Activated CD4-positive, alpha-beta T cell treated with anti-CD3 and anti-CD28 coated beads for 36 hours (primary cell): ENCODE measurements at places on chromosomes 16 and 17.

- peak; percentile 35 for DNase-seq
Measured at GRCh38 chr17:76493505-76494167, 7.6 kb downstream of the RHBDF2 start.

DNA sequence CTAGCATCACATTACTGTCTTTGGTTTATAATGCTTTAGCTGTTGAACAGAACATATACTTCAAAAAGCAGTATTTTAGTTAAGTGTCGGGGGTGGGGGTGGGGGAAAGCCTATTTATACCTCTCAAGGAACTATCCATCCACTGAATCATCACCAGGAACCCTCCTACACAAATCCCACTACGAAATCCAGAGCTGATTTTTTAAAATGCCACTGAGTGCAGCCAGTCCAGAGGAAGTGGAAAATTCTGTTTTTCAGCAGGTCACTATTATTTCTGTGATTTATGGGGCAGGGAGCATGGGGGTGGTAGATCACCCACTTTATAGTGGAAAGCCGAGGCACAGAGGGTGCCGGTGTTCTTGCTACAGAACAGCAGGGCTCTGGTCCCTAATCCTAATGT, 284.1 kb downstream of the SOX9 start:
- DNase-seq, result no peak

DNA sequence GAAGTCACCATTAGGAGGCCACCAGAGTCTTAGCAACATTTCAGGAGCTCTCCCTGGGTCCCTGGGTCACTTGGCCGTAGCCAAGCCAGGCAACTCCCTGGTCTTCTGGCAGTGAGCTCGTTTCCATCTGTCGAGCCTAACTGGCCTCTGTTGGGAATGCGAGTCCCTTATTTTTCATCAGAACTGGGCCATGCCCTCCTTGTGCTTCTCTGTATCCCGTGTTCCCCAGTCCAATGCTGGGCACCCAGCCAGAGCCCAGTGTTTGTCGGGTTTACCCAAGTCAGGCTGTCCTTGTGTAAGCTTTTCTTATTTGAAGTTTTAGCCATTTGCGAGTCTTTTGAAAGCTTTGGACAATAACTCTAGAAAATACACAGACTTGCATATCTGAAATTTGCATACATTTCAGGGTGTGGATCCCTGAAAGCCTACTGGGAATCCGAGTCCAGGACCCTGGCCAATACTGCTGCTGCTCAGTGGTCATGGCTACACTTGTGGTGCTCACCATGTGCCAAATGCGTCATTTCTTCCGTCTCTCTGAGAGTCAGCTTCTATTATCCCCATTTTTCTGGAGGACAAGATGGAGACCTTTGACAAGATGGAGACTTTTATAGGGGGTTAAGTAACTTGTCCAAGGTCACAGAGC, 81.6 kb upstream of the LGALS9 start:
- no peak for DNase-seq

- DNase-seq, result no peak
Measured at GRCh38 chr17:81966343-81967243, 5.6 kb upstream of the NOTUM start.

- no peak for DNase-seq
Measured at GRCh38 chr16:629185-629832, 1.5 kb upstream of the WFIKKN1 start.

- no peak for DNase-seq
Measured at GRCh38 chr17:45676695-45677094, 107.4 kb upstream of the CRHR1 start.

GRCh38 chr17:55702150-55702549, 20.5 kb downstream of the TMEM100 start:
- no peak for DNase-seq

GRCh38 chr17:8502126-8502525, 66.4 kb downstream of the NDEL1 start:
- no peak for DNase-seq

GRCh38 chr16:15399317-15399716, 3.8 kb downstream of the MPV17L start:
- DNase-seq, result no peak

DNA sequence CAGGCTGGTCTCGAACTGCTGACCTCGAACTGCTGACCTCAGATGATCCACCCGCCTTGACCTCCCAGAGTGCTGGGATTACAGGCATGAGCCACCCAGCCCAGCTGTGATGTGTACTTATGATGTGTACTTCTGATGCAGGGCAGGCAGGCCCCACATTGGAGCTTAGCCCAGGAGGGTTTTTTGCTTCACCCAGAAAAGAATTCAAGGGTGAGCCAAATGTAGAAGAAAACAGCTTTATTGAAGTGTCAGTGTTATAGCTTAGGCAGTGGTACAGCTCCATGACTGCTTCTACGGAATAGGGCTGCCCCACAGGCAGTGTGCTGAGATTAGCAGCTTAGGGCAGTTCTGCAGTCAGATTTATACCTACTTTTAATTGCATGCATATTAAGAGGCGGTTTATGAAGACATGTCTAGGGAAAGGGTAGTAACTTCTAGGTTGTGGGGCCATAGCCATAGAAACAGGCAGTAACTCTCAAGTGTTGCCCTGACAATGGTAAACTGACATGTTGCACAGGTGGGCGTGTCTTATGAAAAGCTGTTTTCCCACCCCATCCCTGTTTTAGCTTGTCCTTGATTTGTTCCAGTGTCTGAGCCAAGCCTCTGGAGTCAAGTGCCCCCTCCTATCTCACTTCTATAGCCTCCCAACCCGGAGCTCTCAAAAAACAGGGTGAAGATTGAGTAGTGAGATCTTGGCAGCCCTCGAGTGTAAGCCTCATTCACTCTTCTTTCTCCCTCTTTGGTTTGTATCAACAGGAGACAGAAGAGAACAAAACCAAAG, 24.1 kb upstream of the POLR3E start:
- no peak for DNase-seq

DNA sequence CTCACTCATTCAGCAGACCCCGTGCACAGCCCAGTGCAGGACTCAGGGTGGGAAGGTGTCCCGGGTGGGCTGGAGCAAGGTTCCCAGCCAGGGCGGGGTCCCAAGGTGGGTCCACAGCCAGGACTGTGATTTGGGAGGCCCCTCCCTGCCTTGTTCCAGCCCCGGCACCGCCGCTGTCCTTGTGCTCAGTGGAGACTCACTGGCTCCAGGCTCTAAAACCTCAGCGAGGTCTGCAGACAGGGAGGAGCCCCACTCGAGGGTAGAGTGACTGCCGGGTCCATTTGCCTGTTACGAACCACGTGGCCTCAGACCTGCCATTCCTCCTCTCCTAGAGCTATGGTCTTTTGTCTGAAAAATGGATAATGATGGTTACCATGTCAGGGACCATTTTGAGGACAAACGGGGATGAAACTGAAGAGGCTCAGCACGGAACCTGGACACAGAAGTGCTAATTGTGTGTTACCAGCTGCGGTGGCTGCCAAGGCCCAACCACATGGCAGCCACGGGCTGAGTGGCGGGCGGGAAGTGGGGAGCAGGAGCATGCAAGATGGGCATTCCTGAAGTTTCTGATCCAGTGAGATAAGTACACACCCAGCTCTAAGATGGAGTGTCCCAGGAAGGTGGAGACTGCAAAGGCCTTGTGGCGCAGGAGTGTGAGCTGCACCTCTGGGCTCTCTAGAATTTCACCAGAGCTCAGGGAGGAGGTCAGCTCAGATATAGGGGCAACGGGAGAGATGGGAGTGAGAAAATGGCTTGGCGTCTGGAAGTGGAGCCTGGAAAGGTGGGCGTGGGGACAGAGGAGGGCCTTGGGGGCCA, 317.6 kb downstream of the SEC14L1 start:
- DNase-seq, result peak; percentile 72

DNA sequence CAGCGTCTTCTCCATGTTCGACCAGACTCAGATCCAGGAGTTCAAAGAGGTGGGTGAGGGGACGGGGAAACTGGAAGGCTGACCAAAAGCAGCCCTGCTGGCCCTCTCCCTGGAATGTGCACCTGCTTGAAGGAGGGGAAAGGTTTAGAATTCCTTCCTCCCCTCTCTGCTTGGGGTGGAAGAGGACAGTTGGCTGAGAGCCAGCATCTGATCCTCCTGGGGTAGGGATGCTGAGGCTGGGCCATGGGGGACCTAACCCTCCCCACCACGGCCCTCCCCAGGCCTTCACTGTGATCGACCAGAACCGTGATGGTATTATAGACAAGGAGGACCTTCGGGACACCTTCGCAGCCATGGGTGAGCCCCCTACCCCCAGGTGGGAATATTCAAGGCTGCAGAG, 1.3 kb downstream of the MYL11 start:
- DNase-seq, result no peak

- DNase-seq, result no peak
Measured at GRCh38 chr16:3874242-3874641, 6.3 kb downstream of the CREBBP start.

- no peak for DNase-seq
Measured at GRCh38 chr16:81646561-81646960, 132.5 kb upstream of the PLCG2 start.

GRCh38 chr17:40791787-40792436, 7.8 kb downstream of the KRT28 start:
- no peak for DNase-seq

DNA sequence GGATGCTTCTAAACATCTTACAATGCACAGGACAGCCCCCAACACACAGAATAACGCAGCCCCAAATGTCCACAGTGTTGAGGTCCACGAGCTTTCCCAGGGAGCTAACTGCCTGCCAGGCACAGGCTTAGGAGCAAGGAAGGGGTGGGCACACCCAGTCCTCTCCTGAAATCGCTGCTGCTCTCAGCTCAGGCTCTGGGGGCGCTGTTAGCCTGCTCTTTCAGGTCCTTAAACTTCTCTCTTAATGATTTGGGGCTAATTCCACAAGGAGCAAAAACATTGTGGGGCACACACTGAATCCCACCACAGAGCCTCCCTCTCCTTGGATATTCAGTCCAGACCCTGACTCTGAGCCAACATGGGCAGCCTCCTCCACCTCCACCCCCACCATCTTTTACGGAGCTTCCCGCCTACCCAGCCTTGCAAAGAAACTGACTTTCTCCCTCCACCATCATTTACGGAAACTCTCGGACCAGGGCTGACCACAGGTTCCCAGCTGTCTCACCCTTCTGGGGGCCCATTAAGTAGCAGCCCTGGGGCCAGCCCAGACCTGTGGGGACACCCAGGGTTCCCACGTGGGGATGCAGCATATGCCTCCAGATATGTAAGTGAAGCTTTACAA, 1.1 kb downstream of the CD300H start:
- DNase-seq, result peak; percentile 66

DNA sequence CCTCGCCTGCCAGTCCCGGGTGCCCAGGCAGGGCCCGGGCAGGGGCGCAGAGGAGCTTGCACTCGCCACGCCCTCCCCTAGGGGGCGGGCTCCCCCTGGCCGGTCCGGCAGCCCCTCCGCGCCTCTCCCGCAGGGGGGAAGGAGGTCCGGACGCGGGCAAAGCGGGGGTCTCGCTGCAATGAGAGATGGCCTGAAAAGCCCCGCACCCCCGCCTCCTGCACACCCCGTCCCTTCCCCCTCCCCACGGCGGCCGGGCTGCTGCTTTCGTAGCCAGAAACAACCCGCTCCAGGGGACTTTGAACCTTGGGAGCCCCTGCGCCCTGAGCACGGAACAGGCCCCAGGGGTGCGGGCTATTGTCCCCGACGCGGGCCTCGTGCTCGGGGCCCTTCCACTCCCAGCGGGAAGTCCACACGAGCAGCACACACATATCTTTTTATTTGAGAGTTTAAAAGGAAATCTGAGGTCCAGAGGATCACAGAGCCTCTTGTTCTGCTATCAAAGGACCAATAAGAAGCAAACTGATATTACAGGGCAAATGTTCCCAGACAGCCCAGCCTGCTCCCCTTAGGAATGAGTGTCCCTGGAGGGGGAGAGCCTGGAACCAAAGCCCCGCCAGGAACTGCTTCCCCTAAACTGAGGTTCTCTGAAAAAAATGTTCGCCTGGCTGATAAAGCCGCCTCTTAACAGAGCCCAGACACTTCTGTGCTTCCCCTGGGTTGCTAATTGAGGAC, 5.8 kb upstream of the CBX4 start:
- DNase-seq, result peak; percentile 73

- no peak for DNase-seq
Measured at GRCh38 chr17:72466606-72467005, 345.8 kb downstream of the SOX9 start.

- DNase-seq, result no peak
Measured at GRCh38 chr16:89300311-89300975, 82.9 kb downstream of the ZNF778 start.

DNA sequence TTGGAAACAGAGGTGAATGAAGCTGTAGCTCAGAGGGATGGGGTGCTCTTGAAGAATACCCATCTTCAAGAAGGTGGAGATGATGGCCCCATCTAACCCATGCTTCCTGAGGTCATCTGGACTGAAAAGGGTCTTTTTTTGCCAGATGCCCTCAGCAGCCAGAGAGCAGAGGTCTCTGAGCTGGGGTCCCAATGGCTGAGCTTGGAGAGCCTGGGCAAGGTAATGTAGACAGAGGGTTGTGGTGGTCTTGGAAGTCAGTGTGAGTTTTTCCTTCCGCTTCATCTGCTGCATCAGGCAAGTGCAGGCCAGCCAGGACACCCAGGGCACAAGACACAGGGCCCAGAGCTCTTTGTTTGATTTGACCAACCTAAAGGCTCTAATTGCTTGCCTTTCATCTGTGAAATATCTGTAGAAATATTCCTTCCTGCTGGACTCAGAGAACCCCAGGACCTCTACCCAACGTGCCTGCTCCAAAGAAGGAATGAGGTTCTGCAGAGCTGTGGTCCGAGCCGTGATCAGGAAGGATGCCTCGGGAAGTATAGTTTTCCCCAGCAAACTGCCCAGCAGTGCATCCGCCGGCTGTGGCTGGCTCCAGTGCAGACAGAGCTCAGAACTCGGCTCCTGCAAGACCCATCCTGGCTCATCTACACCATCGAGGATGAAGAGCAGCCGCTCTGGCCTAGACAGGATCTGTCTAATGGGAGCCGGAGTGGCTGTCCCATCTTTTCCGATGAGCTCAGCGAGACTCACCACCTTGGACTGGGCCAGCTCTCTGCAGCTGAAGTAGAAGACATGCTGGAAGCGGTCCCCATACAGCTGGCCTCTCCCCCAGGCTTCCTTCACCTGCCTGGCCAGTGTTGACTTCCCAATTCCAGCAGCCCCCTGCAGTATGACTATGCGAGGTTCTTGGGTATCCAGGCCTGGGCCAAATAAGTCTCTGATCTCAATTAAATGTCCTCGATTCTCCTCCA, 25.2 kb downstream of the NLRP1 start:
- no peak for DNase-seq

GRCh38 chr16:87953308-87954215, 2.3 kb downstream of the BANP start:
- no peak for DNase-seq

DNA sequence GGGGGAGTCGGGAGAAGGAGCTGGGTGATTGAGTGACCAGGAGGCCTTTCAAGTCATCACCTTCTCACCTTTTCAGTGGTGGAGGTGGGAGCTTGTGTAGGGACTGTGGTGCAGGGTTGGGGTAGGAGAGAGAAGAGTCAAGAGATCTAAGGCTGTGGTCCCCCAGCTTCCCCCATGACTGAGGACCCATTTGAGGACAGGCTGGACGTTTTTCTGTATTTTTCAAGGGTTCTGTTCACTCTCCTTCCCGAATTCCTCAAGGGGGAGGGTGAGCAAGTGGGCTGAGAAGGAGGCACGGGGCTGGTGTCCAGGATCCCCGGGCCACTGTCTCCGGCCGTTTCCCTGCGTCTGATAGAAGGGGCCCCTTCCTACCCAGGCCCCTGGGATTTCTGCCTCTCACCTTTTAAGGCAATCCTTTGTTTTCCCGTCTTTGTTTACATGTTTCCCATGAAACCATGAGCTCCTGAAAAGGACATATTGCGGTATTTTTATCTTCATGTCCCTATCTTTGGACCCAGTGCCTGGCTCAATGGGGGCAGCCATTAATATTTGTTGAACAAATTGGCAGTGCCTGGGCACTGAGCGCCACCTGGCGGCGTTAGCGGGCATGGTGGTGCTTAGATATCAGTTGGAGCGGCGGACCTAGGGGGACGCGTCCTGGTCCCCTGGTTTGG, 9.2 kb upstream of the CD300A start:
- DNase-seq, result peak; percentile 83
